ENCODE measurements at places on chromosomes 4 and X.

- no peak for DNase-seq
Observed at GRCh38 chr4:150250293-150250997, 172.2 kb downstream of the DCLK2 start.

DNA sequence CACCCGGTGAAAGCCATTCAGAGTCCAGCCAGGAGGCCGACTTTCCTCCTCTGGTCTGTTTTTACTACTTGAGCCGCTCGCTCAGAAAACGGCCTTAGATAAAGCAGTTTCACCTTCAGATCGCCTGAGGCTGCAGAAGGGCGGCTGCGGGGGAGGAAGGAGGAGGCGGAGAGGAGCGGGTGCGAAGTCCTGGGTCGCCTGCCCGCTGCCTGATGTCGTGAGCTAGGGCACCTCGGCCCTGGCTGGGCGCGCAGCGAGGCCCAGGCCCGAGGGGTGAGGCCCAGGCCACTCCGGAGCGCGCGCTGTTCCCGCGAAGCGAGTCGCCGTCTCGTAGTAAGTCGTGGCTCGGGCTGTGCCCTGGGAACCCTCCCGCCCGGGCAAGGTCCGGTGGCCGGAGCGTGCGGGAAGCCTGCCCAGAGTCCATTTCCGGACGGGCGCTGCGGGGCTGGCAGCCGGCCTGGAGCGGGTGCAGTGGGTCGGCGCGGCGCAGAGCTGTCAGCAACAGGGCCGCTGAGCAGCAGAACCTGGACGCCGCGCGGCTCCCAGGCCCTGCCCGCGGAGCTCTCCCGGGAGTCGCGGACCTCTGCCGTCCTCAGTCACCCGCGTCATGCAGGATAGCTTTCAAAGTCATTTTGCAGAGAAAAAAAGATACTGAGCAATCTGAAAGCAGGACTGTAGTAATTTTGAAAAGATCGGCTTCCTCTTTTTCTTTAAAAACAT lies 18.6 kb downstream of the TRIM2 start:
- DNase-seq = no peak

DNA sequence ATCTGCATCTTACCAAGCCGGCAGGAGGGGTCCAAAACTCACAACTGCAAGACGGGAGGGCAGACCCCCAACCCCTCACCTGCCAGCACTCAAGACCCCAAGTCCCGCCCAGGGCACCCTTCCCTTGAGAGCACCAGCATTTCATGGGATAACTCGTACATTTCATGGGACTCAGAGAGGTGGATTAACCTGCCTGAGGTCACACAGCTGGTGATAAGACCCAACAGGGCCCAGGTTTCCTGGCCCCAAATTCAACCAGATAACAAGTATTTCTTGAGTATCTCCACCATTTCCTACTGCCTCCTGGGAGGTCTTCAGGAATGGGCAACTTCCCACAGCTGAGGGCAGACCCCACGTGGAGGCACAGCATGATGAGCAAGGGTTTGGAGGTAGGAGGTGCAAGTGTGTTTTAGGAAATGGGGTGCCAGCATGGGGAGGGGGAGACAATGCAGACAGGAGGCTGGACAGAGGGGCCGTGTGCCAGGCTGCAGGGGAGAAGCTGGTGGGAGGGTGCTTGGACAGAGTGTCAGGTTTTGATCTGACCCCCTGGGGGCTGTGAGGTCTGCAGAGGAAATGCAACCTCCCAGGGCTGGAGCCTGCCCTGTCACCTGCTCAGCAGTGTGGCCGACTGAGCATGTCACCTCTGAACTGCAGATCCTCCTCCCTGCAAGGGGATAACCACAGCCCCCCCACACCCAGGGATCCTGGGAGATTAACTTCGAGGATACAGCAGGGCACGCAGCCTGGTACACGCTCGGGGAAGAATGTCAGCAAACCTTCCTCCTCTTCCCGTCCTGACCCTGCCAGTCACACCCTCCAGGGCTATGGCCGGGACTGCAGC lies 4.4 kb downstream of the ADRA2C start:
- no peak for DNase-seq

- DNase-seq = no peak
Observed at GRCh38 chr4:8227771-8228318, 28.8 kb downstream of the SH3TC1 start.

DNA sequence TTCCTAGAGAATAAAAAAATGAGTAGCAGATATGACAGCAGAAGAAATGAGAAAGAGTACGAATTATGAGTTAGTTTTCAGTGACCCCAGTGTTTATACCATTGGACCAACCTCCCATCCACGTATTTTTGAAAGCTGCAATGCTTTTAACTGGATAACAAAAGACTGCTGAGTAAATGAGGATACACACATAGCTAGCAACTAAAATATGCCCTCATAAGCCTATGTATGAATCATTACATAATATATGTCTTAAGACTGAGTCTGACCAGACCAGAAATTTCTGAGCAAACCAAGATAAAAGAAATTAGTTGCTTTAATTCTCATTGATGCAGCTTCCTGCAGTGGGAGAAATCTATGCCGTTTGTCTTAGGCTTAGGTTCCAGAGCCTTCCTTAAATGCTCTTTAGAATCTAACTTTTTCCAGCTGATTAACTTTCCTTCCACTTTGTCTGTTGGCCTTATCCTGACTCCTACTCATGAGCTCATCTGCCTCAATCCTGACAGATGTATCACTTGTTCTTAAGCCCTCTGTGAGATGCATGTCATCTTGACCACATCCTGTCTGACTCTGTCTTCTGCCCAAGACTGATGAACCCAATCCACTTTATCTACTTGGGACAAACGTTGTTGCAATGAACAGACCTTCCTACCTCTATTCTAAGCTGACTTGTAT lies 301.4 kb upstream of the AADAT start:
- peak; percentile 96 for DNase-seq

DNA sequence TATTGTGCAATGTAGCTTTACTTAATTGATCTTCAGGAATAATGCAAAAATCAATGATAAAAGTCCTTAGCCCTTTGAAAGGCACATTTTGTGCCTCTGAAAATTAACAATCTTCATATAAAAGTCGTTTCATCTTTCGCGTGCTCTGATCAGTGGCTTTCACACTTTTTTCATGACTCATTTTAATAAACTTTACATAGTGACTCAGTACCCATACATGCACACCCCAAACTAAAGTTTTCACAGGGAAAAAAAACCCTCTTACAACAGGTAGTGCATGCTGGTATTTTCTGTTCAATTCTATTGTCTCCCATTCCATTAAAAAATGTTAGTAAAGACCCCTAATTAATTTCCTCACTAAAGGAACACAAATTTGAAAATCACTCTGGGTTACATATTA lies 21.5 kb downstream of the RWDD4 start:
- DNase-seq = no peak

DNA sequence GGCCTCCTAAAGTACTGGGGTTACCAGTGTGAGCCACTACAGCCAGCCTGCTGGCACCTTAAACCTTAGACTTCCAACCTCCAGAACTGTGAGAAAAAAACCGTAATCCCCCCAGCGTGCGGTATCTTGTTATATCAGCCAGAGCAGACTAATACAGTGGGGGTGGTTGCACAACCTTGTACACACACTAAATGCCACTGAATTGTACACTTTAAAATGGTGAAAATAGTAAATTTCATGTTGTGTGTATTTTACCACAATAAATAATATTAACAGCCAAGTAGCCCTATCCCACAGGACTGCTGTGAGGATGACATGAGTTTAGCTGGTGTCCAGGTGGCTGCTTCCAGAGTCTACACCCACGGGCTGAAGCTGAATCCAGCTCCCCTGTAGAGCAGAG lies 38.8 kb downstream of the ZBTB49 start:
- DNase-seq = no peak

- DNase-seq = no peak
Observed at GRCh38 chr4:2408401-2408958, 10.0 kb downstream of the ZFYVE28 start.

DNA sequence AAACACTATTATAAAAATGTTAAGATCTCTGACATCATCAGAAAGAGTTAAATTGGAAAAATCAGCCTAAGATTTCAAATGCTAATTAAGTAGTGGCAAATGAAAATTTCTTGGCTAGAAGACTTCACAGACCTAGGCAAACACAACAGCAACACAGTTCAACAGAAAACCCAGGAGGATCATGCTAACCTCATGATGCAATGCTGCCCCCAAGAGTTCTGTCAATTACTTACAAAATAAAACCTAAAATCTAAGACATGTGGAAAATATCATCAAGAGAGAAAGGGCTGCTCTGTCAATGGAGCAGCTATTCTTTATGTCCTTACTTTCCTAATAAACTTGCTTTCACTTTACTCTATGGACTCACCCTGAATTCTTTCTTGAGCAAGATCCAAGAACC lies 21.0 kb downstream of the S100G start:
- DNase-seq = no peak

GRCh38 chrX:40015693-40016092 lies 82.1 kb downstream of the BCOR start:
- no peak for DNase-seq

DNA sequence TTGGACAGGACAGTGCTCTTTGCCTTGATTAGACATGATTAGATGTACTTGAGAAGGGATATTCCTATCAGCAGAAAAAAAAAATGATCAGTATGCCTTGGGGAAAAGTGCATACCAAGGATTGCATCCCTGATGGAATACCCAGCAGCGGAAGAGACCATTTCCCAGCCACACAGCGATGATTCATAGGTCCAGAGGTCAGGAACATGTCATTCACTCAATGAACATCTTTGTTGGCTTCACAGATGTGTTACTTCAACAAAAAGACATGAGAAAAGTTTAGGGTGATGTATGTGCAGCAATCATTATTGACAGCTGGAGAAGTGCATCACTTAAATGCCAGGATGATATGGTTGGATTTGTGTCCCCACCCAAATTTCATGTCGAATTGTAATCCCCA lies 293.5 kb downstream of the ZNF674 start:
- DNase-seq = no peak

- DNase-seq = no peak
Observed at GRCh38 chr4:1041147-1041935, 29.9 kb downstream of the FGFRL1 start.

DNA sequence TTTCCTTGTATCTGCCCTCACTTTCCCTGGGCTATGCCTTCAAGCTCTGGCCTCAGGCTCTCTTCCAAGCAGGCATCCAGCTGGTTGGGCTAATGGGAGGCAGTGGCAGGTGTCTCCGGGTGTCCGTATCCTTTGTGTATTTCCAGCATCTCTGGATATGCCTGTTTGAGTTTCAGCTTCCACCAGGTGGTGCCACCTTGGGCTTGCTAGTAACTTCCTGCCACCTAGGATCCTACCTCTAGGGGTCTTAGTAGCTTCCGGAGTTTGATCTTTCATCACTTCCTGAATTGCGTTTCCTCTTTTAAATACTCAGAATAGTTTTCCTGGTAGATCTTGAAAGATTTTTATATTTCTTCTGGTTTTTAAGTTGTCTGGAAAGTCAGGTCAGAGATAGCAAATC lies 23.2 kb upstream of the ANOS1 start:
- DNase-seq = no peak

DNA sequence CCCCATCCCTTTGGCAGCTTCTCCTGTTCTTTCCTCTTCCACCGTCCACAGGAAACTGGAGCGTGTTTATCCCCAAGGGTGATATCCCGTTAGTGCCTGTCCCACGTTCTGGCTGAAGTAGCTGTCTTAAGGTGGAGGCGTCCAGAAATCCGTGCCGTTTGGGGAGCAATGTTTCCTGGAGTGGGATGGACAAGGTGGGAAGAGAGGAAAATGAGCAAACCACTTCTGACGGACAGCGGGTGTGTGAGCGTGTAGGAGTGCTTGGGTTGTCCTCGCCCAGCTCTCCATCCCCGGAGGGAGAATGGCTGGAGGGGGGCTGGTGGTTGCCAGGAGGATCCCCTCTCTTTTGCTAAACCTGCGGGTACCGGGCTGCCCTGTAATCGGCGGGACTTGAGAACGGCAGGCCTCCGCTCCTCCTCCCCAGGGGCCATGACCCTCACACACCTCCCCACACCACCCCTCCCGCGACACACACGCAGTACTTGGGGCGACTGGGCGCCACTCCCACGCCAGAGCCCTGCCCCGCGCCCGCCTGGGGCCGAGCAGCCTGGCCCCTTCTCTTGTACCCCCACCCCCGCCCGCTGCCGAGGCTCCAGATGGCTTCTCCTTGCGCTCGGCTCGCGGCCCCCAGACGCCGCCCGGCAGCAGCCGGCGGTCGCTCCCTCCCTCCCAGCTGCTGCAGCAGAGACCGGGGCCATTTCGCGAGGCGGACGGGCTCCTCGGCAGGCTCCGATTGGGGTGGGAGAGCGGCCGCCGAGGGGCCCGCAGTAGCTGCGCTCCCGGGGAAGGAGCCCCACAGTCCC lies 13.9 kb upstream of the PRDM8 start:
- no peak for DNase-seq

- no peak for DNase-seq
Observed at GRCh38 chrX:47831788-47832187, 4.9 kb upstream of the ZNF81 start.

DNA sequence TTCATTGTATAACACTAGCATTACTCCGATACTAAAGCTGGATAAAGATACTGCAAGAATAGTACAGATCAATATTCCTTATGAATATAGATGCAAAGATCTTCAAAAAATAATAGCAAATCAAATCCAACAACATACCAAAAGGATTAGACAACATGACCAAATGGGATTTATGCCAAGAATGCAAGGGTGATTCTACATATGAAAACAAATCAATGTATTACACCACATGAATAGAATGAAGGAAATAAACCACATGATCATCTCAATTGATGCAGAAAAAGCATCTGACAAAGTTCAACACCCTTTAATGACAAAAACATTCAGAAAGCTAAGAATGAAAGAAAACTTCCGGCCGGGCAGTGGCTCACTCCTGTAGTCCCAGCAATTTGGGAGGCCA lies 42.8 kb downstream of the CUL4B start:
- no peak for DNase-seq

GRCh38 chrX:28278726-28279125 lies 297.5 kb upstream of the DCAF8L1 start:
- DNase-seq = no peak

GRCh38 chrX:41055740-41056139 lies 29.5 kb upstream of the USP9X start:
- DNase-seq = no peak

- DNase-seq = no peak
Observed at GRCh38 chr4:185542626-185543315, 7.5 kb upstream of the PDLIM3 start.

DNA sequence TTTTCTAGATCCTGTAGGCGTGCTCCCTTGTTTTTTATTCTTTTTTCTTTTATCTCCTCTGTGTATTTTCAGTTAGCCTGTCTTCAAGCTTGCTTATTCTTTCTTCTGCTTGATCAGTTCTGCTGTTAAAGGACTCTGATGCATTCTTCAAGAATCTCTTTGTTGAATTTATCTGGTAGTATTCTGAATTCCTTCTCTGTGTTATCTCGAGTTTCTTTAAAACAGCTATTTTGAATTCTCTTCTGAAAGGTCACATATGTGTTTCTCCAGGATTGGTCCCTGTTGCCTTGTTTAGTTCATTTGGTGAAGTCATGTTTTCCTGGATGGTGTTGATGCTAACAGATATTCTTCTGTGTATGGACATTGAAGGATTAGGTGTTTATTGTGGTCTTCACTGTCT lies 15.3 kb downstream of the RAB33B start:
- DNase-seq = no peak

GRCh38 chrX:7062276-7062675 lies 85.2 kb upstream of the STS start:
- DNase-seq = no peak

Measured in CMK (cell line).